ENCODE measurements at places on chromosomes 6 and 20.

GRCh38 chr6:39114388-39114703 lies 640 bp downstream of the SAYSD1 start:
- no peak for DNase-seq

- DNase-seq, result no peak
Measured at GRCh38 chr6:36121787-36122494, 8.4 kb upstream of the MAPK13 start.

- no peak for DNase-seq
Measured at GRCh38 chr6:74356391-74356790, 660.4 kb downstream of the CD109 start.

GRCh38 chr20:40110311-40110831 lies 578.7 kb downstream of the MAFB start:
- DNase-seq, result no peak

DNA sequence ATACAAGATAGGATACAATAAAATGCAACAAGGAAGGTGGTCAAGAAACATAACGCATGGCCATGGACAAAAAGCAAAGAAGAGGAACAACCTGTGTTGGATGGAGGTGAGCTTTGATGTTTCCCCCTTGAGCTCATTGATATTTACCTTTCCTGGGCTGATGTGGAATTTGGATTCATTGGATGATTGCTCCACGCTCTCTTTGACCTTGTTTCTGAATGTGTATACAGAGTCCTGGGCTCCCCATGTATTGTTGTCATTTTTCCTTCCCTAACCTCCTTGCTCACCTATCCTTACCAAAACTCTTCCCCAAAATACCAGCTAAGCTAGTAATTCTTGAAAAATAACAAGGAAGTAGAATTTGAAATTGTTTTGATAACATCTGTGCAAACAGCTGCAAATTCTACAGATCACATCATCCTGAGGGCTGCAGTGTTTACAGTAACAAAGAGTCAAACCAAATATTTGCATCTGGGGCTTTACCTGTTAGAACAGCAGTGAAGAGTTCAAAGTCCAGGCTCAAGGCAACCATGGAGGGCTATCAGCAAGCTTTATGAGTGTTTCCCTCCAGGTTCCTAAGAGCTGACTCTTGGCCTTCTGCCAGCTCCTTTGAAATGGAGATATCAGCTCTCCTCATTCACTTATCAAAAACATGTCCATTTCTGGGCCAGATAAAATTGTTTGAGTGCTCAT lies 214.3 kb upstream of the MARCKS start:
- no peak for DNase-seq

DNA sequence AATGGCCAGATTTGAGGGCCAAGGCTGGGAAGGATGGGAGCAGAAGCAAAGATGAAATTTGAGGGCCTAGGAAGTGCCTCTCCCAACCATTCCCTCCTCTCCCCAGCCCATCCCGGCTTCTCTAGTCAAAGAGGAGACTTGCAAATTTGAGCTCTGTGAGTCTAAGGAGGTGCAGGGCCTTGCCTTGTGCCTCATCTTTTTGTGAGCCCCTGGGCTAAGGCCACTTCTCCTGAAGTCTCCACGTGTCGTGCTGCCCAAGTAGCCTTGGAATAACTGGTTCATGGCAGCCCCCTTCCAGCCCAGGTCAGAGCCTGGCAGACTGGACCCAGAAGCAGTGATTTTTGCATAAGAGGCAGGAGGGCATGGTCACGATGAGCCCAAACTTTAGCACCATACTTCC lies 6.7 kb downstream of the PTGIS start:
- DNase-seq, result no peak

- DNase-seq, result no peak
Measured at GRCh38 chr6:25253351-25253750, 25.8 kb upstream of the CARMIL1 start.

- DNase-seq, result no peak
Measured at GRCh38 chr20:6559791-6560190, 207.7 kb upstream of the BMP2 start.

DNA sequence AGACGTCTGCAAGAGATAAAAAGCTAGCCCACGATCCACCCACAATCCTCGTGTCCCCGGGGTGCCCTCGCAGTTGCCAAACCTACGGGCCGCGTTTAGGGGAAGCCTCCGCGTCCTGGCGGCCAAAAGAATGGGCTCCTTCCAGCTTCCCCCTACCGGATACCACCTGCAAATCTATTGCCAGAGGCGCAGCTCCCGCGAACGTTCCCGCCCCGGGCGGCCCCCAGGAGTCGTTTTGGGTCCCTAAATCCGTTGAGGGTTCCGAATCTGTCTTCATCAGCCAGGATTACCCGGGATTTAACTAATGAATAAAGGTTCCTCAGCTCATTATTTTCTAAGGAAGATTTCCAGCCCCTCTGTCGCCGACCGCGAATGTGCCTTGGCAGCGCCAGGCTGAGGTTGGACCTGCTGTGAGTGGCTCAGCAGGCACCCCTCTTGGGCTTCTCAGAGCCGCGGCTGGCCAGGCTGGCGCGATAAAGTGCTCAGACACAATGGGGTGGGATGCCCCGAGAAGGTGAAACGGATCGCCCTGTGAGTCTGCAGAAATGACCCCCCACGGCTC lies 2.8 kb upstream of the VSX1 start:
- DNase-seq, result no peak

GRCh38 chr6:3432416-3432815 lies 24.4 kb downstream of the SLC22A23 start:
- DNase-seq, result no peak

DNA sequence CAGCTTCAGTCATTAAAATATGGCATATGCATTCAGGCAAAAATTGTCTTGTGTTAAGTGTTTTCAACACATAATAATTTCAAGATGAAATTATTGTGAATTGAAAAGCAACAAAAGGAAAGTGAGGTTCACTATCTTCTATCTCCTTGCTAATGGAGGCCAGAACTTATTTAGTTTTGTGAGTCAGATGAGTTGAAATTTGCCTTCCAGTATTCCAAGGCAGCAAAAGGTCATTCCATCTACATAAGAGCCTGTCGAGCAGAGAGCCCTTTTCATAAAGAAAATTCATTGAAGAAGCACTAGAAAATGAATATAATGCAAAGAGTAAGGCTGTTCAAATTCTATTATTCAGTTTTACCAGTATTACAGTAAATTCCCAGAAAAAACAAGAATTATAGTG lies 274.3 kb downstream of the PLCB1 start:
- no peak for DNase-seq

- no peak for DNase-seq
Measured at GRCh38 chr6:41489120-41489851, 56.9 kb upstream of the FOXP4 start.

GRCh38 chr6:43303751-43304331 lies 4.8 kb downstream of the CRIP3 start:
- no peak for DNase-seq

- DNase-seq, result no peak
Measured at GRCh38 chr6:125508793-125509192, 207.0 kb upstream of the HDDC2 start.

GRCh38 chr6:34142061-34142998 lies 3.6 kb downstream of the GRM4 start:
- no peak for DNase-seq

GRCh38 chr6:156694679-156695078 lies 82.5 kb upstream of the ARID1B start:
- DNase-seq, result no peak

DNA sequence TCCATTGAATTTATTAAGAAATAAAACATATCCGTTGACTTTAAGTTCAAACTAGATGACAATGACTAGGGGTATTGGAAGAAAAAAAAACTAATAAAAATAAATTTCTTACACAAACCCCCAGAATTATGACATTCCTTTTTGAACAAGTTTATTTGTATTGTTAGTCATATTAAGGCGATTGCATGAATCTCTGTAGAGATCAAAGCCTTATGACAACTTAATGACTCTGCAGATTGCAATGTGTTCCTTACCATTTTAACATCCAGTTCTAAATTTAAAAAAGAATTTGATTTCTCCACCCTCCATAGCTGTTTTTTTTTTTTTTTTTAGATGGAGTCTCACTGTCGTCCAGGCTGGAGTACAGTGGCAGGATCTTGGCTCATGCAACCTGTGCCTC lies 189.8 kb upstream of the CEP162 start:
- DNase-seq, result no peak

GRCh38 chr6:133778414-133779130 lies 110.3 kb upstream of the TCF21 start:
- no peak for DNase-seq

DNA sequence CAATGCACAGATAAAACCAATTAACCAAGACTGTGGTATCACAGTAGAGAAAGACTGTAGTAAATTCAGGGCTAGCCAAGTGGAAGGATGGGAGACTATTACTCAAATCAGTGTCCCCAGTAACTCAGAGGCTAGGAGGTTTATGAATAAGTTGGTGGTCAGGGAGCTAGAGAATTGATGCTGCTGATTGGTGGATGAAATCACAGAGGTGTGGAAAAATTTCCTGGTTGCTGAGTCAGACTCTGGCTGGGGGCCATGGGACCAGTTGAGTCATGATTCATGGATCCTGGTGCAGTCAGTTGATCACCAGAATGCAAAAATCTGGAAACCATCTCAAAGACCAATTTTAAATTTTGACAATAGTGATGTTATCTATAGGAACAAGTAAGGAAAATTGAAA lies 555.9 kb downstream of the C6orf118 start:
- no peak for DNase-seq

- no peak for DNase-seq
Measured at GRCh38 chr20:40683221-40683893, 5.7 kb downstream of the MAFB start.

GRCh38 chr6:96304997-96305396 lies 216.6 kb upstream of the UFL1 start:
- no peak for DNase-seq

- no peak for DNase-seq
Measured at GRCh38 chr6:79522609-79523008, 14.6 kb downstream of the LCA5 start.

DNA sequence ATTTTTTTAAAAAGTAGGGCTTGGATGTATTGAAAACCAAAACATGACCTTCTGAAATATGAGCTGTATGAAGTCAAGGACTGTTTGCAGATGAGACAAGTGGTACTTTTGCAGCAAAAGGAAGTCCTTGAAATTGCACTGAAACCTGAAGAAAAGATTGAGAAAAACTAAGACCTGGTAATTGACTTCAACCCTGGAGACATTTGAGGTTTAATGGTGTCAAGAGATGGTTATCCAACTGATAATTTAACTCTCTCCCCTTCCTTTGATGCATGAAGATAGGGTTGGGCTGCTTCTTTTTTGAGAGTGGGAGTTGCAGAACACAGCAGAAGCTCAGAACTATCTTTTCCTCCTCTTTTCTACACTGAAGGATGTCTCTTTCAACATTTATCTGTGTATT lies 180.9 kb upstream of the DTNBP1 start:
- DNase-seq, result no peak

DNA sequence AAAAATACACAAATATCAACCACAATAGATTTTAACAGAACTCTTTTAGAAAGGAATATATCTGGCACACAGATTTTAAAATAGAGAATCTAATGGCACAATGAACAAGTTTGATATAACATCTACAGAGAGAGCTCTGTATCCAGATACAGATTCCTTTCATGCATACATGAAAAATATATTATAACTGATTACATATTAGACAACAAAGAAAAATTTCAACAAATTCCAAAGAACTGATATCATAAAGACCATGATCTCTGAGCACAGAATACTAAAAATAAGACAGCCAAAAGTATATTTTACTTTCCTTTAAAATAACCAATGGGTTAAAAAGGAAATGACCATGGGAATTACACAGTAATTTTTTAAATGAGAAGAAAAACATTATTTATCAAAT lies 74.1 kb upstream of the MAP7 start:
- DNase-seq, result no peak

DNA sequence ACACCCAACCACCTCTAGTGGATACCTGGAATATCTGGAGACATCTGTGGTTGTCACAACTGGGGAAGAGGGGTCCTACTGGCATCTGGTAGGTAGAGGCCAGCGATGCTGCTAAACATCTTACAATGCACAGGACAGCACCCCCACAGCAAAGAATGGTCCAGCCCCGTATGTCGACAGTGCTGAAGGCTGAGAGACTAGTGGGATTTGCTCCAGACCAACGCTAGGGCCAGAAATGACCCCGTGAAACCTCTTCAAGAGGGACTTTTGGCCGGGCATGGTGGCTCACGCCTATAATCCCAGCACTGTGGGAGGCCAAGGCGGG lies 7.2 kb downstream of the PREX1 start:
- DNase-seq, result no peak

GRCh38 chr6:154894902-154895301 lies 100.2 kb upstream of the TIAM2 start:
- no peak for DNase-seq

GRCh38 chr20:19465536-19465935 lies 253.1 kb downstream of the SLC24A3 start:
- no peak for DNase-seq

GRCh38 chr6:111989743-111990142 lies 64.2 kb upstream of the CCN6 start:
- no peak for DNase-seq

GRCh38 chr20:43716757-43717615 lies 9.8 kb downstream of the GTSF1L start:
- no peak for DNase-seq

- no peak for DNase-seq
Measured at GRCh38 chr6:137498481-137499190, 4.4 kb upstream of the OLIG3 start.

DNA sequence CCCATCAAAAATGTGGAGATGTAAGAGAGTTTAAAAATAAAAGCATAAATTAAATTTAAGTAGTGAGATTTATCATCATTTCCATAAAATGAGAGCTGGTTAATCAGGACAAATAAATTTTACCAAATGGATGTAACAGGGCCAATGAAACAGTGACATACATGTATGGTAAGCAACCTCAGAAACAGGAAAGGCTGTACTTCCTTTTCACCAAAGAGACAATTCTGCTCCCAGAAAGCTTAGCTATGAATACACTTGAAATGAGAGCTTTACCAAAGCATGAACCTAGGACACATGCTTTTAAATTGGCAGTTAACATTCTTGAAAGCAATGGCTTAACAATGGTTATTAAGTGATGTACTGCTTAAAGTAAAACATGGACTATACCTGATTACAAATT lies 12.1 kb upstream of the UBE2J1 start:
- DNase-seq, result no peak

DNA sequence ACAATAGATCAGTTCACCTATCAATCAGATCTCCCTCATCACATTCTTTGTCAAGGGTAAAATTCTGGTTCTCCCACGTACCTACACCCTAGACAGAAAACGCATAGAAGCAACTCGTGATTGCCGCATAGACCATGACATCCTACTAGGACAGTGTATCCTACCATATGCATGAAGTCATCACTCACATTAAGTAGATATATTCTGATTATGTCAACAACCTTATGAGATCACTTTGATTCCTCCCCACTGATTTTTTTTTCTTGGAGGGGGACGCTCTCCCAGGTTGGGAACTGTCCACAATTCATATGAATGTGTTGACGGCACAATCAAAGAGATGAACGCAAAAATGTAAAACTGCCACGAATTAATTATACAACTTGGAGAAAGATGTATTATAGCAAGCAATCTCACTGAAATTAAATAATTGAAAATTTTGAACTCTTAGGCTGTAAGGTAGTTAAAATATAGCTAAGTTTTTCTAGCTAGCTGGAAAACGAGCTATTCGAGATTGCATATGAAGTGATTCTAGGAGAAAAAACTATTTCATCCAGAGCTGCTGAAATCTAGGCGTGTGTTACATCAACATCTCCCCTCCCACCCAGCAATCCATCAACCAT lies 82.5 kb upstream of the CCDC28A start:
- no peak for DNase-seq

All from activated CD4-positive, alpha-beta T cell treated with anti-CD3 and anti-CD28 coated beads, Interleukin-2, amount 50 U/mL, for 1 hour (primary cell).